ENCODE measurements at places on chromosomes 12 and 14.

GRCh38 chr14:93772263-93772662, 16.0 kb downstream of the PRIMA1 start:
- DNase-seq = no peak

GRCh38 chr12:212415-212714, 1.6 kb downstream of the SLC6A12 start:
- DNase-seq = no peak

DNA sequence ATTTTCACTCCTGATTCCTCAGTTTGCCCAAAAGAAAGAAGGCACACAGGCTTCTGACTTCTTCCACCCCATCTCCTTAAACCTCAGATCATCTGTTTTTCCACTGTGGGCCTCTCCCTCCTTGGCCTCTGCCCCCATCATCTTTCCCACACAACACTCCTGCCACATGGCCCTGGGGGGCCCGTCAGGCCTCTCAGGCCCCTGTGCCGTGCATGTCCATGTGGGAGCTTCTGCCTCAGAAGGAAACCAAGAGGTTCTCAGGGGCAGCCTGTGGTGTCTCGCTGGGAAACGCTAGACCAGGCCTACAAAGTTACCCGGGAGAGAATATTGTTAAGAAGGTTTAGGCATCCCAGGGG, 8.0 kb downstream of the KLHL33 start:
- DNase-seq = no peak

DNA sequence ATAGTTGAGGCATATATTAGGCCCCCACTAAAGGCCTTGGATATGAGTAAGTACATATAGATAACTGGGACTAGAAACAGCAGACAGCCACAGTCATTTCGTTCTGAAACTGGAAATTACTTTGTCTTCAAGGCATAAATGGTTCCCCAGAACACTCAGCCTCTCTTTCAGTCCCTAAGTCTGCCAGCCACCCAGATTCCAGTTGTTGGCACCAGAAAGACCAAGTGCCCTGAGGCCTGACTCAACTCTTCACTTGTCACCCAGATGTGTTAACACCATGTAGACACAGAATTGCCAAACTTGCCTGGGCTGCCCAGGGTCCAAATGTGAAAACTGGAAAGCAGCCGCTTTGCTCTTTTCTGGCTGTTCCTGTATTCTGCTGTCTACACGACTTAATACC, 3.0 kb upstream of the LGALS3 start:
- no peak for DNase-seq

DNA sequence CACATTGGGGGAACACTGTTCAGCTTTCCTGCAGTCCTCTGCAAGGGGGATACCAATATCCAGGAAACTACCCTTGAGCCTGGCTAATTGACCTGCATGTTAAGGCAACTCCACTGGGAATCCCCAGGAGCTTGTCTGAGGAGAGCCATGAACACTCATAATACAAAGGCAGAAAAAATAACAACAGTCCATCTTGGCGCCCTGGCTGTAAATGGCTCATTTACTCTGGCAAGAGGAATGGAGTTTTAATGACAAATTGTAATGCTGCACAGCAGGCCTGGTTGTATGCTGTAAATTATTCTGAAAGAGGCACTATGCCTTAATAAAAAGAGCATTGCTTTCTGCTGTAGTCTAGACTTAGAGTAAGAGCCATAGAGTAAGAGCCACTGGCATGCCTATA, 58.3 kb downstream of the SLC8A3 start:
- no peak for DNase-seq

All from CD4-positive, alpha-beta T cell (primary cell).